ENCODE measurements at places on chromosomes 13 and 19.

- no peak for DNase-seq
Measured at GRCh38 chr13:72469906-72470305, 257.5 kb downstream of the MZT1 start.

GRCh38 chr19:41408256-41408655 is 10.6 kb downstream of the BCKDHA start:
- no peak for DNase-seq

DNA sequence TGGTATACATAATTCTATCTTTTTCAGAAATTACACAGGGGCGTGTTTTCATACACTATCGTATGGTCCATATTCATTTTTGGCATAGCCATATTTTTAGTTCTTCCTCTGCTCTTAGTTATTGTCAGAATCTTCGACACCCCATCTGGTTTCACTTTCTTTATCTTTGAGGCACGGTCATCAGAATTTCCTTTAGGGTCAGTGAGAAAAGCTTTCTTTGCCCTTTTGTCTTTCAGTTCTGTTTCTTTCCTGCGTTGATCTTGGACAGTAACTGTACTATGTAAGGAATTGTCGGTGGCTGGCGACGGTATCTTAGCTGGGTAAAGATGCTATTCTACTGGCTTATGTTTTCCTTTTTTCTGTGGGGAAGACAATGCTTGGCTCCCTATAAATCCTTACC is 10.6 kb upstream of the KIR2DL4 start:
- DNase-seq, result no peak

DNA sequence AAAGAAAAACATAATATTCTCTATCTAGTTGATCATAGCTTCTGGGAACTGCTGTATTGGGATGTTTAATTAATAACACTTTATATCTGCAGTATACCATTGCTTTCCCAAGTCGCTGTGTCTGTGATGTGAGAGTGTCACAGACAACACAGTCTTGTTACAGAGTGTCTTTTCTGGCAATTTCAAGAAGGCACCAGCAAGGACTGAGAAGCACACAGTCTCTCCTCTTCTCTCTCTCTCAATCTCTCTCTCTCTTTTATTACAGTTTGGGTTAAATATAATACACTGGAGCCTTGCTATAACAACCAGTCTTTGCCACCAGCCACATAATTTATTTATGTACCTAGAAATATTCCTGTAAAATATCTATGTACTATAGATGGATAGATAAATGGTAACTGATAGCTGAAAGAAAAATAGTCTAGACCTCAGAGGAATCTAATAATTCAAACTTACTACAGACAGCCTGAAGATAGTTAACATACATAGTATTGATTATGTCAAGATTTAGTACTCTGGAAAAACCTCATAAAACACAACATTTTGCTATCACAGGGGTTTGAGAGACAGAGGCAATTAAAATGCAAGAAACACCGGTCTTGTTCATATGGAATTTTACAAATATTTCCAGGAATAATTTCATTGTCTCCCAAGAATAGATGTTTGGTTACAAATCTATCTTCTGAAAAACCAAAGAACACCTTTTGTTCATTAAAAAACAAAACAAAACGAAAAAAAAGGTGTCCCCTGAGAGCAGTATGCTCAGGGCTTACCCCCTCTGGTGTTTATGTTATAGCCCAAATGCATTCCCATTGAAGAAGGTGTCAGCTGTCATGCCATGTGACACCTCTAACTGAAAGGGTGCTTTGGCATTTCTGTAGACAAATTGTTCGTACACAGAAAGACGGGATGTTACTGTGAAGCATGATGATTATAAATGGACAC is 507.8 kb downstream of the TBC1D4 start:
- DNase-seq, result no peak

DNA sequence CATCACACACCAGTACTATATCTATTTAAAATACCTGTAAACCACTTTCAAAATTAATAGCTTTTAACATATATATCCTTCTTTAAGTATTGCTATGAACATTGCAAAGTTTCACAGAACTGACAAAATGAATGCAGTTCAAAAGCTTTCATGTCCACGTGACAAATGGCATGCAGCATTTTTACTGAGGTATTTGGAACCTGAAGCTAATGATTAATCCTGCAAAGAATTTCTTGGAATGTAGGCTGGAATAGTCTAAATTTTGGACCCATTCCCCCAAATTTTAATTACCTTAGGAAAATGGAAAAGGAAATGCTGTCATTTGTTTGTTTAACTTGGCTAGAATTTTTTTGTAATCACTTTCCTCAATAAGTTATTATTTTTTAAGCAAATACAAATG is 423.8 kb upstream of the GPC6 start:
- DNase-seq, result no peak

DNA sequence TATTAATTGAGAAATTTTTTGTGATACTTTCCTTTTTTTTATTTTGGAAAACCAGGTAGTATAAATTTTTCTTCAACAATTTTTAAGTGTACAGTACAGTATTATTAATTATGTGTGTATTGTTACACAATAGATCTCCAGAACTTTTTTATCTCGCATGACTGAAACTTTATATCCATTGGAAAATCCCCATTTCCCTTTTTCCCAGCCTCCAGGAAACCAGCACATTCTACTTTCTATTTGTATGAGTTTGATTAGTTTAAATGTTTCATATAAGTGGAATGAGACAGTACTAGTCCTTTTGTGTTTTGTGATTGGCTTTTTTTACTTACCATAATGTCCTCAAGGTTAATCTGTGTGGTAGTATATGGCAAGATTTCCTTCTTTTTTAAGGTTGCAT is 399.5 kb upstream of the ARGLU1 start:
- DNase-seq, result no peak

- DNase-seq, result no peak
Measured at GRCh38 chr13:45242070-45242469, 41.2 kb upstream of the KCTD4 start.

- DNase-seq, result no peak
Measured at GRCh38 chr13:101959016-101959415, 442.8 kb downstream of the FGF14 start.

- DNase-seq, result peak; percentile 27
Measured at GRCh38 chr19:35845215-35846037, 6.9 kb downstream of the NPHS1 start.

GRCh38 chr19:8331263-8331845 is 10.1 kb downstream of the RPS28 start:
- DNase-seq, result no peak

GRCh38 chr19:40231544-40232424 is 5.3 kb upstream of the CCNP start:
- no peak for DNase-seq

DNA sequence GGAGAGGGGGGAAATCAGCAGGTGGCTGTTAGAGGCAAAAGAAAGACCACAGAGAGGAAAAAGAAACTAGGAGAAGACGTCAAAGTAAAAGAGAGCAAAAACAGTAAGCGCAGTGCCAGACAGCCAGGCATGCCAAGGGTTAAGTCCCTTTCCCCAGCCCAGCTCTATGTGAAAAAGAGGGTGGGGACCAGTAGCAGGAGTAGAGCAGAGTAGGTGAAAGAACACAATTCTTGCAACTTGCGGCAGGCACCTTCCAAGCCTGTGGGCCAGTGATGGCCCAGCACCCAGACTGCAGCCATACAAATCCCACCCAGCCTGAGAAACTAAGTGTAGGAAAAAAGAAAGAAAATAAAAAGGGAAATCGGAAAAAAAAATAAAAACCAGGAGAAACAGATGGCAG is 64.2 kb upstream of the ZNF85 start:
- no peak for DNase-seq

- DNase-seq, result no peak
Measured at GRCh38 chr19:58350001-58350861, 3.1 kb downstream of the A1BG start.

GRCh38 chr19:40592170-40592569 is 9.0 kb upstream of the LTBP4 start:
- DNase-seq, result peak; percentile 37

DNA sequence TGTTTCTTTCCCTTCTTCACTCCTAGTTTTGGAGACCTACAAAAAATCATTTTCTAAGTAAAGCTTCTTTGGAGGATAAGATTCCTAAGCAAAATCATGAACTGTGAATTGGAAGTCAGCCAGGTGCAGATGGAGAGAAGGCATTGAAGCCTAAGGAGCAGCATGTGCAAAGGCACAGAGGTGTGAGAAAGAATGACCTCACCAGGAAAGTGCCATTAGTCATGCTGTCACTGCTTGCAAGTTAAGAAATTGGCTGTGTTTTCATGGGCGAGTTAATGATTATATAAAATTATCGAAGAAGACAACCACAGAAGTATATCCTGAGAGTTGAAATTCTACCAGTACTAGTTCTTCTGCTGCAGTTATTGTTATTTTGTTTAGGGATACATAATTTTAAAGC is 80.3 kb upstream of the KLHL1 start:
- DNase-seq, result no peak

GRCh38 chr19:48588670-48589401 is 17.7 kb upstream of the SPACA4 start:
- DNase-seq, result peak; percentile 81

DNA sequence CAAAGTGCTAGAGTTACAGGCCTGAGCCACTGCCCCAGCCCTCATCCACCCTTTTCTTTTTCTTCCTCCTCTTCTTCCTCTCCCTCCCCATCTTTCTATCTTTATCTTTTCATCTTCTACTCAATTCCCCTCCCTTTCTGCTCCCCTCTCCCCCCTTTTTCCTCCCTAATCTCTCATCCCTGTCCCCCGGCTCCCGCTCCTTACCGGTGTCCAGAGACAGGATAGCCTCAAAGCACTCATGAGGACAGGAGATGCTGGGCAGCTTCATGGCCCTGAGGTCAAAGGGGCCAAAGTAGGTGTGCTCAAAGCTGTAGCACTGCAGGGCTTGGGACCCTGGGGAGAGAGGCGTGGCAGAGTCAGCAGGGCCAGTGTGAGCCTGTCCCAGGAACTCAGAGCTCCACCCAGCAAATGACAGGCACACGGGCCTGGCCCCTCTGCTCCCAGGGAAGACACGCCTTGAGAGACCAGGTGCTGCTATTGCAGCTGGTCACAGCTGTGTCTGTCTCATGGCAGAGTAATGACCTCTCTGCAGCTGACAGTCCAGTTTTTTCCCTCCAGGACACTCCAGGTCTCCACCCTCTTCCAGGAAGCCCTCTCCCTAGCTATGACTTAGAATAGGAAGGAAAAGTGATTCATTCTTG is 2.6 kb downstream of the LYPD5 start:
- no peak for DNase-seq

GRCh38 chr19:19642506-19643157 is 825 bp downstream of the GMIP start:
- DNase-seq, result no peak

GRCh38 chr19:988081-988480 is 3.9 kb downstream of the WDR18 start:
- no peak for DNase-seq

- DNase-seq, result no peak
Measured at GRCh38 chr19:15251749-15252397, 19.6 kb upstream of the EPHX3 start.

DNA sequence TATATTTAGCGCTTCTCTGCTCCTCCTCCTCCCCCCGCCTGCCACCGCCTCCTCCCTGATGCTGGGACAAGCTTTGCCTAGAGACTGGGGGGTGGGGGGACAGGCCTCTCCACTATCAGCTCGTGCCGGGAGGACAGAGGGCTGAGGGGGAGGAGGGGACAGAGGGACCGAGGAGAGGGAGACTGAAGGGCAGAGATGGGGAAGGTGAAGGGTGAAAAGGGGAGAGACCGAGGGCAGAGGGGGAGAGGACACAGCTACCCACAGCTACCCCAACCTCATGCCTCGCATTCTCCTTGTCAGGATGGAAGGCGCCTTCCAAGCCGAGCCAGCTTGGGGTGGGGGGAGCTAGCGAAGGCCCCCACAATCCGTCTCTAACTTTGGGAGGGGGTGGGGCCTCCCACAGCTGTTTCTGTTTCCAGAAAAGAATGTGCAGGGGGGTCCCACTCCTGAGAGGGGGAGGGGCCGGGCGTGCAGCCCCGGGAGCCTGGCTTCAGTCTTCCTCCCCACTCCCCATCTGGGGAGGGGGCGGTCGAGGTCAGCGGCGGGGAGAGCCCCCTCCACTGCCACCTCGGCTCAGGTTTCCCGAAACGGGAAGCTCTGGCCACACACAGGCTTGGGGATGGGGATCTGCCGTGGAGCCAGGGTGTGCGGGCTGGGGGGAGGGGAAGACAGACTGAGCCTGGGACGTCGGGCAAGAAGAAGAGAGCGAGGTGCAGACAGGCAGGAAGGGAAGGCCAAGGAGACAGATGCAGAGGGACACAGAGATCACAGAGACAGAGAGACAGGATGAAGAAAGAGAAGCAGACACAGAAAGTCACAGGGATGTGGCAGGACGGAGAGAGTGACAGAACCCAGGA is 1.6 kb downstream of the DACT3 start:
- DNase-seq, result no peak

DNA sequence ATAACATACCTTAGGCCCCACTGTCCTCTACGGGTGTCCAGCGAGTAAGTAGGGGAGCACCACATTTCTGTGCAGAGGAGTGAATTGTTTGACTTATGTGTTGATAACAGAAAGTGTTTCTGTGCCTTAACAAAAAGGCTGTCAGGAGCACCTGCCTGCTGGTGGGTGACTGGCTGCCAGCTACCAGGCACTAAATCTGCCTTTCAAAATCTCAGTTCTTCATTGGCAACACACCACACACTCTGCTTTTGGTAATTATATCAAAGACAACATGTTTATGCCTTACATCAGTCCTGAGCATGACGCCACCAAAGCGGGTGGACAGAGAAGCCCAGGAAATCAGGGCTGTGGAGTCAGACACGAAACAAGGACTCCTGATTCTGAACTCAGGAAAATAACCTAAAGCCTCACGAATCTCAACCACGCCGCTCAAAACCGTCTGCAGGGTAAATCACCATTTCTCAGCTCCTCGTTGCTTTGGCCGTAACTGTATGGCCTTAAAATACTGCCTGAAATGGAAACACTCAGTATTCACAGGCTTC is 105.2 kb upstream of the SOX1 start:
- DNase-seq, result no peak

- DNase-seq, result no peak
Measured at GRCh38 chr19:14512406-14512961, 5.7 kb downstream of the DNAJB1 start.

GRCh38 chr19:42254089-42254849 is 659 bp downstream of the ERF start:
- no peak for DNase-seq
